Kidney epithelial cell (primary cell): ENCODE measurements at places on chromosomes 5 and 9. TPM values are rescaled to one million over a fixed set of nuclear protein-coding genes. Genes with fewer than 3 reads are reported as not detected.

DNA sequence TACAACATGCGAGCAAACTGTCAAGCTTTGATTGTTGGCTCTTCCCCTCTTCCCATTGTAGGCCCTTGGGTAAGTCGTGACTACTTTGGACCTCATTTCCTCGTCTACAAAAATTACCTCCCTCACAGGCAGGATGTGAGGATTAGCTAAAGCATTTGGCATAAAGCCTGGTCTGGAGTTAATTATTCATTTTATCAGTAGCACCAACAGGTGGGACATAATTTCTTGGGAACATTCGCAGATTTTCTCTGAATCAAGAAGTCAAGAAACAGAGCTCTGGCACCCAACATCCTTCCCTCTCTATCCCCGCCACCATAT lies 39.9 kb upstream of the SEMA6A start:
- peak; percentile 50 for DNase-seq

The ANKRD18A gene
- 2.4 TPM in 2 replicates for total RNA-seq

The PDE8B gene
- total RNA-seq: 0.21 and 0.33 TPM in 2 replicates

- no peak for DNase-seq
These were observed 2.5 kb downstream of the PTGES2 start for GRCh38 chr9:128124873-128125579.

GRCh38 chr9:130815242-130815808 lies 19.7 kb upstream of the ABL1 start:
- no peak for DNase-seq

DNA sequence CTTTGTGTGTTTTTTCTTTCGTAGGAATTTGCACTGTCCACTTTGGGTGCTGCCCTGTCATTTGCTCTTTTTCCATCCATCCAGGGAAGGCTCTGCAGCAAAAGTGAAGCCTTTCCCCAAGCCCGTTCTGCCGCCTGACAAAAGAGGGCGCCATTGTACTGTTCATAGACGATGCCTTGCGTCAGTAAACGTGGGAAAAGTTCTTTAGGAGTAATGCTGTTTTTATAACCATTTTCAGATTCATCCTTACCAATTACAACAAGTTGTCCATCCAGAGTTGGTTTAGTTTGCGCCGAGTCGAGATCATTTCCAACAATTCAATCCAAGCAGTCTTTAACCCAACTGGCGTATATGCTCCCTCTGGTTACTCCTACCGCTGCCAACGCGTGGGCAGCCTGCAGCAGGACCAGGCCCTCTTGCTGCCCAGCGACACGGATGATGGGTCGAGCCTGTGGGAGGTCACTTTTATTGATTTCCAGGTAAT lies 34.3 kb upstream of the RPS23 start:
- peak; percentile 23 for DNase-seq

DNA sequence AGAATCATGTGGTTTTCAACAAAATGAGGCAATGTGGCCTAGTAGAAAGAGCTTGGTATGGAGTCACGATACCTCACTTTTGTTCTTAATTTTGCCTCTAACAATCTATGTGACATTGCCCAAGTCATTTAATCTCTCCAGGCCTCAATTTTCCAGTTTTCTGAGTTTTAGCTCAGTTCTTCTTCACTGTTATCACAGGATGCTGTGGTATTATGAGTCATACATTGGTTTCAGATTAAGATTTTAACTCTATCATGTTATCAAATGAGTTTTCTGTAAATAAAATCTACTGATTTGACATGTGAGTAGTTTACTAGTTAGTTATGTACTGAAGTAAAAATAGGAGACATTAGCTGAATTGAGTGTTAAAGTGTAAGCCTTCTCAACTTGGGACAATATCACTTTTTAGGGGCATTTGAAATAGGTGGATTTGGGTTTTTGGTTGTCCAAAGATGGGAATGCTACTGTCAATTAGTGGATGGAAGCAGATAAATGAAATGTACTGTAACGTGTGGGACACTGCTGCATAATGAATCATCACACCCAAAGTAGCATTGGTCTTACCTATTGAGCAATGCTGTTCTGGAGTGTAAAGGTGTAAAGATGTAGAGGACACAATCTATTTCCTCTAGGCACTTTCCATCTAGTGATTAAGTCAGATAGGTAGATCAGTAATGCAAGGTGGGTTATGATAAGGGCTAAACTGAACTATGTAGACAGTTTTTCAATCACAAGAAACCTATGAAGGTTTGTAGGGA lies 73.3 kb downstream of the NNT start:
- DNase-seq: no peak

The RASGEF1C gene
- total RNA-seq: 0.13 TPM in 1 of 2 replicates, not detected in the other

- no peak for DNase-seq
These were observed 2.0 kb downstream of the ERBIN start for GRCh38 chr5:65928322-65928752.

GRCh38 chr9:95506428-95506677 lies 10.4 kb downstream of the PTCH1 start:
- DNase-seq: no peak
